ENCODE measurements at places on chromosomes 11 and 22. TPM values are rescaled to one million over a fixed set of nuclear protein-coding genes. Genes with fewer than 3 reads are reported as not detected.

The CELSR1 gene
- 36.3 TPM for total RNA-seq

DNA sequence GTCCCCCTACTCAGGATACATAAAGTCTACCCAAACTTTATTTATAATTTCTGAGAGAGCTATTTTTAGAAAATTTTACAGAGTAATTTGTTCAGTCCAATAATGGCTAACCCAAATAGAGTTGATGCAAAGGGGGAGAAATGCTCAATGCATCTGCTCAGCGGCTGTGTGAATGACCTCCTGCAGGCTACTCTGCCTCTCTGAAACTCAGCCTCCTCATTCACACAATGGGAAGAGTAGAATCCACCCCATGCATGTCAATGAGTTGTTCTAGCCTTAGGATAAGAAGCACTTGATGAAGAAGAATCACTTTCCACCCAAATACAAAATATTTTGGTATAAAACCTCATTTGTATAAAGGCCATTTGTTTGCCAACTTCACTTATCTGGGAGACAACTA, 1204.0 kb downstream of the LRRC4C start:
- H3K4me3 ChIP-seq = no peak overlapping the region
- no peaks in the 10 kb centered on the region for H3K27me3 ChIP-seq
- H3K36me3 ChIP-seq = no peaks in the 10 kb centered on the region

DNA sequence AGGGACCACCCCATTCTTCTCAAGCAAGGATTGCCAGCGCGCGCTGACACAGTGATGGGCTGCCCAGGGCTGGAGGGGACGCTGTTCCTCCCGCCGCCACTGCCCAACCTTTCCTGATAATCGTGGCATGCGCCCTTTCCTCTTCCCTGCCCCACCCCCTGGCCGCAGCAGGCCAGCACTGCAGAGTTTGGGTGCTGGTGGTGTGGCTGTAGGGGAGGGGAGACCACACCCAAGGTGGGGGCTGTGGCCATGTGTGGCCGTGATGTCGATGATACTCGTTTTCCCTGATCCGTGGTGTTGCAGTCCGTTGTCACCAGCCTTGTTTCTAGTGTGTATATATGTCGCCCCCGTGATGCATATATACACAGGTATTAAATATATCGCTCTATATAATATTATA, 22.8 kb upstream of the TEF start:
- no peaks in the 10 kb centered on the region for H3K27me3 ChIP-seq
- DNase-seq = no peak
- H3K36me3 ChIP-seq = peaks cover 37% of the 10 kb centered on the region
- no peak overlapping the region for H3K4me3 ChIP-seq
- no peaks in the 10 kb centered on the region for H3K4me1 ChIP-seq
- H3K27ac ChIP-seq = no peak overlapping the region

GRCh38 chr11:118076754-118077281, at the start of gene TMPRSS4:
TSS of gene TMPRSS4 (plus strand) at chr11:118077078. CDS start at chr11:118077303, 225 bp downstream.
- no peak within 1 kb of the TSS for H3K4me3 ChIP-seq
- H3K4me1 ChIP-seq = no peaks in the 10 kb centered on the region
- no peak within 1 kb of the TSS for H3K27ac ChIP-seq
- H3K36me3 ChIP-seq = no peaks in the 10 kb centered on the region

DNA sequence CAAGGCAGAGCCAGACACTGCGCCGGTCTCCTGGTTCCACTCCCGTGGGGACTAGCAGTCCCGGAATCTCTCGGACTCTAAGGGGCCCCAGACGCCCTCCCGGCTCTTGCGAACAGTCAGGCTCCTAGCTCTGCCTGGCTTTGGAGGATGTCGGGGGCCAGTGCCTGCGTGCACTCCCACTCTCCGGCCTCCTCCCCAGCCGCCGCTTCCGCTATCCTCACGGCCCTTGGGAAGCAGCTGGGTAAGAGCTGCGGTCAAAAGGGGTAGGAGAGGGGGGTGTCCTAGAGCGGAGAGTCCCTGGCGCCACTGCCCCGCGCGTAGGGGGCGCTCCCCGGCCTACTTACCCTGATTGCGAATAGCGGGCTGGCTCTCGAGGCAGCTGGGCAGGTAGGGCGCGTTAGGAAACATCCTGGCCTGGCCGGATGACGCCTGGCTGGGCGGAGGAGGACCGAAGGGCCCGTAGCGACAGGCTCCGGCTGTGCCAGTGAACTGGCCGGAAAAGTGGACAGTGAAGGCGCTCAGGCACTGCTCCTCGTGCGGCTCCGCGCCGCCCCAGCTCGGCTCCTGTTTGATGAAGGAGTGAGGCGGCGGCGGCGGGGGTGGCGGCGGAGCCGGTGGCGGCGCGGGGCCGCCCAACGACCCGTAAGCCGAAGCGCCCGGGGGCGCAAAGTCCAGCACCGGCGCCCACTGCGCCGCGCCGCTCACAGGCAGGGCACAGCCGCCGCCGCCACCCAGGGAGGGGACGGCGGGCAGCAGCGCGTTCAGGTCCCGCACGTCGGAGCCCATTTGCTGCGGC, 785 bp downstream of the WT1 start:
- peaks cover 19% of the 10 kb centered on the region for H3K4me1 ChIP-seq
- H3K36me3 ChIP-seq = no peaks in the 10 kb centered on the region
- DNase-seq = no peak
- peaks cover 90% of the 10 kb centered on the region for H3K27me3 ChIP-seq

DNA sequence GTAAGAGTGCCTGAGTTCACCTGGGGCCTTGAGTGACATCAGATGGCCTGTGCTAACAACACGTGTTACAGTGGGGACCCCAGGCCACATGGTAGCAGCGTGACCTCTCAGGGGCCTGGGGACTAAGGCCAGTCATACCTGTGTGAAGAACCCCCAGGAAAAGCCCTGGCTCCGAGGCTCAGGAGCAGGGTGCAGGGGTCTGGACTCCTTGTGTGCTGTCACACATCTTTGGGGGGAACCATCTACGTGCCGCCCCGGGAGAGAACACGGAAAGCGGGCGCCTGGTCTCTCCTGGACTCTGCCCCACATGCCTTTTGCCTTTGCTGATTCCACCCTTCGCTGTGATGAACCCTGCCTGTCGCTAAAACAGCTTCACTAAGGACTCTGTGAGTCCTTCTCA, 48.7 kb downstream of the SHANK2 start:
- H3K4me3 ChIP-seq = no peak overlapping the region
- no peak overlapping the region for H3K27ac ChIP-seq
- peaks cover 9% of the 10 kb centered on the region for H3K4me1 ChIP-seq
- no peak for DNase-seq
